ENCODE measurements at places on chromosomes 16 and 17. TPM values are rescaled to one million over a fixed set of nuclear protein-coding genes. Genes with fewer than 3 reads are reported as not detected.

GRCh38 chr16:90031931-90032673 is 12.8 kb upstream of the DBNDD1 start:
- H3K27me3 ChIP-seq, result no peaks in the 10 kb centered on the region
- no peak overlapping the region for H3K27ac ChIP-seq
- H3K36me3 ChIP-seq, result peaks cover 69% of the 10 kb centered on the region
- DNase-seq, result peak; percentile 50
- H3K4me1 ChIP-seq, result no peaks in the 10 kb centered on the region

DNA sequence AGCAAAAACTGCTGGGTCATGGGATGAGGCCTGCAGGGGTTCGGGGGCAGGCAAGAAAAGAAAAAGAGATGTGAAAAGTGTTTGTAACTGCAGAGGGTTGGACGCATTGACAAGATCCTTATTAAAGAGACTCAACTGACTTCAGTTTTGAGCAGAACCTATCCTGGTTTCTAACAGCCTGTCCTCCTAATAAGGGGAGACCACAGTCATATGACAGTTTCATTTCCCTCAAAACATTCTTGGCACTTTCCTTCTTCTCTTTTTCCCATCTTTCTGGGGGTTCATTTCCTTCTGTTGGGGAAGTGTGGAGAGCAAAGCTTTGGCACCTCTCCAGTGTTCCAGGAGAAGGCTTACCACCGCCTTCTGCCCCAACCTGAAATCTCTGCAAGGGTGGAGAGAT is 118.5 kb downstream of the MAF start:
- no peak overlapping the region for H3K4me3 ChIP-seq
- DNase-seq, result peak; percentile 6
- no peaks in the 10 kb centered on the region for H3K27me3 ChIP-seq
- no peaks in the 10 kb centered on the region for H3K4me1 ChIP-seq

DNA sequence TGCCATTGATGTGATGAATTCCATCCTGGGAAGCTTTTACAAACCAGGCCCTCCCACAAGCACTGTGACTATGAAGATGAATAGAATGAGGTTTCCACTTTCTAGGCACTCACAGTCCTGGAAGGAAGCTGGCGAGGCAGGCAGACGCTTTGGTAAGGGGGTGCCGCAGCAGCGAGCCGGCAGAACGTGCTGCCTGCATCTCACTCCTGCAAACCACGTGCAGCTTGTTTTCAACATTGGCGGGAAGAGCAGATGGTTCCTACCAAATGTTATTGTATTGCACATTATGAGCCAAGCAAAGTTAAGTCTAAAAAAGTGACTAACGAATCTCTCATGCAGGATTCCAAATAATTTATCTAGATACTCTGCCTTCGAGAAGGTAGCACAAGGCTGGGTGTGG is 3.7 kb upstream of the DNAI2 start:
- no peak for DNase-seq

GRCh38 chr16:8481810-8482209 is 108.5 kb downstream of the TMEM114 start:
- H3K27ac ChIP-seq, result no peak overlapping the region
- no peaks in the 10 kb centered on the region for H3K4me1 ChIP-seq
- DNase-seq, result no peak
- H3K27me3 ChIP-seq, result no peaks in the 10 kb centered on the region
- no peak overlapping the region for H3K4me3 ChIP-seq

DNA sequence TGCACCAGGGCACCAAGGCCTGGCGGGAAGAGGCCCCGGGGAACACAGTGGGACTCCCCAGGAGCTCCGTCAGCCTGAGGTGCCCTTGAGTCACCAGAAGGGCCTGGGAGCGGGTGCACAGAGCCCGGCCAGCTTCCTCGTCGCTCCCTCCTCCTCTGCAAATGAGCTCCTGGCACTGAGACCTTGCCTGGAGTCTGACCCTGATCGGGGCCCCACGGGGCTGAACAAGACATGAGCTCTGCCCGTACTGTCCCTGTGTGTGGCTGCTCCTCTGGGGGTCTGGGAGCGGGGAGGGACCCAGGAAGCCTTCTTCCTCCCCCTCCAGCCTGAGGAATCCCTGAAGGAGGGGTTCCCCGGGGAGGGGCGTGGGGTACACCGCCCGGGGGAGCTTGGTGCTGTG is 36.4 kb upstream of the SSTR5 start:
- no peaks in the 10 kb centered on the region for H3K27me3 ChIP-seq
- DNase-seq, result no peak
- H3K27ac ChIP-seq, result no peak overlapping the region

GRCh38 chr17:17019430-17019762 is 22.9 kb upstream of the MPRIP start:
- H3K4me1 ChIP-seq, result peaks cover 20% of the 10 kb centered on the region
- no peaks in the 10 kb centered on the region for H3K27me3 ChIP-seq
- no peak for DNase-seq
- H3K36me3 ChIP-seq, result no peaks in the 10 kb centered on the region

DNA sequence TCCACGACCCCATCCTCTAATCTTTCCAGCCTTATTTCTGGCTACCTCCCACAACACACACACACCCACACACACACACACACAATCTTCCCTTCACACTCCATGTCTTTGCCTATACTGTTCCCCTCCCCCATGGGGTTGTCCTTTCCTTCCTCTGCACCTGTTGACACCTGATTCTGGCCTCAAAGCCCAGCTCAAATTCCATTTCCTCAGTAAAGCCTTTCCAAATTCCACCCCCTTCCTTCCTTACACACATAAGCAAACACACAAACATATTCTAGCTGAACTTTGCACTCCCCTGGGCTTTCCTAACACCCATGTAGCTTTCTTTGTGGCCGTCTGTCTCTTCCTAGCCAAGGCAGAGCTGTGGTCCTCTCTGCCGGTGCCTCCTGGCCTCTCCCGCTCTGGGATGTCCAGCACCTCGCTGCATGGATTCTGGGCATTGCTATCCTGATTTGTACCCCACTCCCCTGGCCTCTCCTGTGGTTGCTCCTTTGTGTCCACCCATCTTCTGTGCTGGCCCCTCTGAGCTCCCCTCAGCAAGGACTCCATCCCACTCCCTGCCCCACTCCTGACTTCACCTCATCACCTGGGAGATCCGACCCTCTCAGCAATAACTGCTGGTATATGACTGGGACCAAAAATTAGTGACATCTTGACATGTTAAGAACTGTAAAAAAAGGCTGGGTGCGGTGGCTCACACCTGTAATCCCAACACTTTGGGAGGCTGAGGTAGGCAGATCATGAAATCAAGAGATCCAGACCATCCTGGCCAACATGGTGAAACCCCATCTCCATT is 8.4 kb upstream of the SRCIN1 start:
- DNase-seq, result no peak
- peaks cover 4% of the 10 kb centered on the region for H3K4me1 ChIP-seq
- no peaks in the 10 kb centered on the region for H3K36me3 ChIP-seq

- peaks cover 13% of the 10 kb centered on the region for H3K4me1 ChIP-seq
- H3K27ac ChIP-seq, result no peak overlapping the region
- no peak overlapping the region for H3K4me3 ChIP-seq
- H3K36me3 ChIP-seq, result peaks cover 15% of the 10 kb centered on the region
- DNase-seq, result no peak
Observed at GRCh38 chr17:64063088-64063487, 42.7 kb upstream of the ICAM2 start.

DNA sequence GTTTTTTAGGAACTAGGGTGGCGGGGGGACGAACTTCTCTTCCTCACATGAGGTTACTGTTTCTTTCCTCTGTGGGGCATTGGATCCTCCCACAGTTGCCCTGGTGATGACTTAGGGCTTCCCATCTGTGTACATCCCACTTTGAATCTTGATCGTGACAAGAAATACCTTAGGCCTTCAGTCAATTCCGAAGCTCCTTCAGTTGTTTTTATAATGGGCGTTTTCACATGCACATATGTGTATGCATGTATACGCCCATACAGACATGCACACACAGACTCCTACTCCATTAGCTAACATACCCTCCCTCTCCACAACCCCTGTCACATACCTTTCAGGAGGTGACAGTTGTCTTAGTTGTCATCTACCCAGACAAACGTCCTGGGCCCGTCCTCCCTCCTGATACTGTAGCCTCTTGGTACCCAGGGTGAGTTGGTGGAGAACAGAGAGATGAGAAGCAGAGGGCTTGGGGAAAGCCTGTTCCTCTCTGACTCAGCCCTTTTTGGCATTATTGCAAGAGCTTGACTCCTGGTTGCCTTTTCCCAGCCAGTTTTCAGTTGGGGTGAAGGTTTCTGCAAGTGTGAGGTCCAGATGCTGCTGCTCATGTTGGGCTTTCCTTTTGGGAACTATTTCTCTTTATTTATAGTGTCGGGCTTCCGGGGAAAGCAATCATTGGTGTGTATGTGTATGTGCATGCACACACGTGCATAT is 2.2 kb upstream of the AOC2 start:
- DNase-seq, result no peak
- H3K4me3 ChIP-seq, result no peak overlapping the region
- H3K27me3 ChIP-seq, result no peaks in the 10 kb centered on the region
- peaks cover 81% of the 10 kb centered on the region for H3K36me3 ChIP-seq

- no peak overlapping the region for H3K27ac ChIP-seq
- no peak overlapping the region for H3K4me3 ChIP-seq
- DNase-seq, result no peak
- peaks cover 70% of the 10 kb centered on the region for H3K4me1 ChIP-seq
- H3K27me3 ChIP-seq, result no peaks in the 10 kb centered on the region
- H3K36me3 ChIP-seq, result peaks cover 96% of the 10 kb centered on the region
Observed at GRCh38 chr17:81456091-81456490, 56.5 kb downstream of the ACTG1 start.

DNA sequence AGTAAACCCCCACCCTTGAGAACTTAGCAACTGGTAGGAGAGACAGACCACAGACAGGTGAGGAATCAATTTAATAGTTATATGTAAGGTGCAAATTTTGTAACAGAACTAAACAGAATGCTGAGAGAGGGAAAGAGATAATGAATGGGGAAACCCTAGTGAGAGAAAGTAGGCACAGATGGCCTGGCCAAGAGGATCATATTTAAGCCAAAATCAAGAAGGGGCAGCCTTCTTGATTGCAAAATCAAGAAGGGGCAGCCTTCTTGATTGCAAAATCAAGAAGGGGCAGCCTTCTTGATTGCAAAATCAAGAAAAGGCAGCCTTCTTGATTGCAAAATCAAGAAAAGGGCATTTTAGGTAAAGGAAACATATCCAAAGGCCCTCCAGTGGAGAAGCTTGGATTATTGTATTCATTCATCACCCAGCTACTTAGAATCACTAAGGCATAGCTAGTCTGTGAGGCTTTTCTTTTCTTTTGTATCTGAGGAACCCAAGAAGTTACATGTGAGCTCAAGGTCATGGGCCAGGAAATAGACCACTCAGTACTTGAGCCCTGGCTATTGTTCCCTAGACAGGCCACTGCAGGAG is 190.6 kb downstream of the CYLD start:
- no peak overlapping the region for H3K4me3 ChIP-seq
- H3K36me3 ChIP-seq, result no peaks in the 10 kb centered on the region
- no peaks in the 10 kb centered on the region for H3K27me3 ChIP-seq
- no peak overlapping the region for H3K27ac ChIP-seq
- peaks cover 2% of the 10 kb centered on the region for H3K4me1 ChIP-seq
- no peak for DNase-seq

DNA sequence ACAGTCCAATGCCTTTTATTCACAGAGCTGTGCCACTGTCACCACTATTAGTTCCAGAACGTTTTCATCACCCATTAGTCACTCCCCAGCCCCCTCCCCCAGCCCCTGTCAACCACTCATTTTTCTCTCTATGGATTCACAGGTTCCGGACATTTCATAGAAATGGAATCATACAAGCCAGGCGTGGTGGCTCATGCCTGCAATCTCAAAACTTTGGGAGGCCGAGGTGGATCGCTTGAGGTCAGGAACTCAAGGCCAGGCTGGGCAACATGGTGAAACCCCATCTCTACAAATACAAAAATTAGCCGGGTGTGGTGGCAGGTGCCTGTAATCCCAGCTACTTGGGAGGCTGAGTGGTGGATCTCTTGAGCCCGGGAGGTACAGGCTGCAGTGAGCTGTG is 759 bp upstream of the PAM16 start:
- H3K4me3 ChIP-seq, result no peak overlapping the region
- DNase-seq, result no peak
- H3K4me1 ChIP-seq, result peaks cover 14% of the 10 kb centered on the region
- H3K27me3 ChIP-seq, result no peaks in the 10 kb centered on the region
- peaks cover 36% of the 10 kb centered on the region for H3K36me3 ChIP-seq

GRCh38 chr16:15928261-15929104 is 20.9 kb upstream of the ABCC1 start:
- no peaks in the 10 kb centered on the region for H3K4me1 ChIP-seq
- H3K27me3 ChIP-seq, result no peaks in the 10 kb centered on the region
- no peak overlapping the region for H3K4me3 ChIP-seq

- H3K36me3 ChIP-seq, result peaks cover 2% of the 10 kb centered on the region
- H3K4me1 ChIP-seq, result no peaks in the 10 kb centered on the region
- no peak overlapping the region for H3K27ac ChIP-seq
- DNase-seq, result no peak
- no peak overlapping the region for H3K4me3 ChIP-seq
- H3K27me3 ChIP-seq, result no peaks in the 10 kb centered on the region
Observed at GRCh38 chr16:67710607-67711006, 8.5 kb downstream of the GFOD2 start.

- H3K4me3 ChIP-seq, result peak overlapping the region; percentile 35
- no peaks in the 10 kb centered on the region for H3K36me3 ChIP-seq
- DNase-seq, result no peak
- H3K27me3 ChIP-seq, result peaks cover 50% of the 10 kb centered on the region
- H3K27ac ChIP-seq, result no peak overlapping the region
Observed at GRCh38 chr17:7043182-7043496, 753 bp downstream of the SLC16A11 start.

DNA sequence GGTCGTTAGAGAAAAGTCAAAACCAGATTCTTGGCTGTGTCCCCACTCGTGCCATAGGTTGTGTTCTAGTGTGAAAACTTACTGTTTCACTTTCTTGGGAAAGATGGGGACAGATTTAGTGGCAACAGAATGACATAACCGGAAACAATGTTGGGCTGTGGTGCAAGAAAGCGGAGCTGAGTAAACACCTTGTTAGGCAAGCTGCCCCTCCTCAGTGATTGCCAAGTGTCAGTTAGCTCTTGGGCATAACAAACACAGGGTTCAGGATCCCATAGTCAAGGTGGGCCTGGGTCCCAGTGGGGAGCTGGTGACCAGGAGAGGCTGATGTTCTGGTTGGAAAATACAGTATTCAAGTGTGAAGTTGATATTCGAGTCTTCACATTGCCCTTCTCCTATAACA is 15.4 kb downstream of the UBN1 start:
- H3K4me3 ChIP-seq, result no peak overlapping the region
- H3K27ac ChIP-seq, result no peak overlapping the region
- no peaks in the 10 kb centered on the region for H3K27me3 ChIP-seq
- no peak for DNase-seq
- no peaks in the 10 kb centered on the region for H3K4me1 ChIP-seq
- H3K36me3 ChIP-seq, result peaks cover 36% of the 10 kb centered on the region

Gene PIMREG
- 13.2 TPM for total RNA-seq

Gene SMIM5
- 5.8 TPM for total RNA-seq

Gene KRT33A
- not detected for total RNA-seq

Gene ABHD15
- total RNA-seq, result 2.9 TPM

Gene ENPP7
- not detected for total RNA-seq

Gene NBR1
- total RNA-seq, result 104 TPM

Gene CA4
- 2.1 TPM for total RNA-seq

Gene TSPOAP1
- 22.6 TPM for total RNA-seq
